ENCODE measurements at places on chromosomes 2 and 18.

DNA sequence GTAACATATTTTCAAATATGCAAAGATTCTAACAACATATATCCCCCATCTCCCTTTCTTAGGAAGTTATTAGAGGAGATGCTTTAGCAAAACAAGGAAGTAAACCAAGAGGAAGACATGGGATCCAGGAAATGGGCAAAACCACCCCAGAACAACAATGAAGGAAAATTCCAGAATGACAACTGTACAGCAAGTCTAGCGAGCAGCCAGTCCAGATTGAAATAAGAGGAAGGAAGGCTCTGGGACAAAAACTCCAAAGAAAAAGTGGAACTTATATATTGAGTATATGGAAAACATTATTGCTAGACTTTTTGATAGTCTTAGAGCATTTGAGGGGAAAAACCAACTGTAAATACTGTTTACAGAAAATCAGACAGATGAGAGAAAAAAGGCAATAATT, 2.9 kb upstream of the ARPC2 start:
- DNase-seq: no peak

GRCh38 chr2:175076272-175076671, 71.1 kb upstream of the CHN1 start:
- DNase-seq: no peak

DNA sequence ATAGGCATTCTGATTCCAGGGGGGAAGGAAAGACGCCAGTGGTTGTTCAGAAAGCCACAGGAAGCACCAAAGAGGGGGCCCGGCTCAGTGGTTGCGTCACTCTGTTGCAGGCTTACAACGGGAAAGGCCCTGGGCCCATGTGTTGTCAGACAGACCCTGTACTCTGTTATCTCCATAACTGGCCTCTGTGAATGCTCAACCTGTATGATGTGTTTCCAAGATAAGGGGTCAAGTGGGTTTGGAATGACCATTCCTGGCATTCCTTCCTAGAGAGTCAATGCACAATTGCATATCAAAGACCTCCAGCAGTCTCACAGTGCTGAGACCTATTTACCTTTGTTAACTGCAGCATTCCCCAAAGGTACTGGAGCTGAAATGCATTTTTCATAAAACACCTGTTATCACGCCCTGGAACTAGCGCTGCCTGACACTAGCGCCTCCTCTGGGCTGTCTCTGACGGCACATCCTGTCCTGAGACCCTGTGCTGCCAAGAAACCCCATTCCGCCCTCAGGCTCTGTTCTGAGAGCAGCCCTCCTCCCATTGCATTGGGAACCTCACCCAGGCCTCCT, 13.2 kb upstream of the LRRFIP1 start:
- no peak for DNase-seq

DNA sequence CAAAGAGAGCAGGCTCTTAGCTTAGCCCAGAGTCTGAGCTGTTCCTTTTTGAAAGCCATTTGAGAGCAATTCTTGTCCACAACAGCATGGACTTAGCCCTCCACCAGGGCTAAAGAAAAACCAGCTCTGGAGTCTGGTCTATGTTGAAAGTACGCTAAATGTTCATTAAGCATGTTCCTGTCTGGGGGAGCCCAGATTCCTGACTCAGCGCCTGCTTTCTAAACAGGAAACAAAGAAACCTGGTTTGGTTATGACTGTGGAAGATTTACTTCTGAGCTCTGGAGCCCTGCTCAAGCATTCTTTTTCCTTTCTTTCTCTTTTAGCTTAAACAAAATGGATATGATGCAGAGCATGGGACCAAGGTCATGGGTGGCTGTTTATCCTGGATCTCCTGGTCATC, 279.8 kb downstream of the RBM43 start:
- no peak for DNase-seq

- no peak for DNase-seq
These were observed 463 bp downstream of the PPP1CB start for GRCh38 chr2:28751956-28752630.

GRCh38 chr2:120692691-120693090, 43.0 kb upstream of the GLI2 start:
- DNase-seq: no peak

GRCh38 chr18:72456802-72457201, 87.3 kb downstream of the CBLN2 start:
- no peak for DNase-seq

DNA sequence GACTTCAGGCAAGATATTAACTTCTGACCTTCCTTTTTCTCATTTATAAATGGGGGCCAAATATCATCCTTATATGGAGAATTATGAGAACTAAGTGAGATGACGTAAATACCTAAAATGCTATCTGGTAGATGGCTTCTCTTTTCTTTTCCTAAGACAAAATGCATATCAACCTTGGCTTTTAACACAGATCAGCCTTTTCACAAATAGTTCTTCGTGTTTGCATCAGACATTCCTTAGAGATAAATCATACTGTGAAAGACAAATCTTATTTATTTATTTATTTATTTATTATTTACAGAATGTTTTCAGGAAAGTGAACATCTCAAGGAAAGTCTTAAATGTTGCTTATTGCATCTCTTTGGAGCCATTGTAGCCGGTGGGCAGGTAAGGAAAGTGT, 62.8 kb downstream of the NBEAL1 start:
- no peak for DNase-seq

GRCh38 chr18:6781142-6781714, 51.7 kb downstream of the ARHGAP28 start:
- DNase-seq: no peak

- DNase-seq: no peak
These were observed 90.3 kb downstream of the PTPN4 start for GRCh38 chr2:119849838-119850565.

DNA sequence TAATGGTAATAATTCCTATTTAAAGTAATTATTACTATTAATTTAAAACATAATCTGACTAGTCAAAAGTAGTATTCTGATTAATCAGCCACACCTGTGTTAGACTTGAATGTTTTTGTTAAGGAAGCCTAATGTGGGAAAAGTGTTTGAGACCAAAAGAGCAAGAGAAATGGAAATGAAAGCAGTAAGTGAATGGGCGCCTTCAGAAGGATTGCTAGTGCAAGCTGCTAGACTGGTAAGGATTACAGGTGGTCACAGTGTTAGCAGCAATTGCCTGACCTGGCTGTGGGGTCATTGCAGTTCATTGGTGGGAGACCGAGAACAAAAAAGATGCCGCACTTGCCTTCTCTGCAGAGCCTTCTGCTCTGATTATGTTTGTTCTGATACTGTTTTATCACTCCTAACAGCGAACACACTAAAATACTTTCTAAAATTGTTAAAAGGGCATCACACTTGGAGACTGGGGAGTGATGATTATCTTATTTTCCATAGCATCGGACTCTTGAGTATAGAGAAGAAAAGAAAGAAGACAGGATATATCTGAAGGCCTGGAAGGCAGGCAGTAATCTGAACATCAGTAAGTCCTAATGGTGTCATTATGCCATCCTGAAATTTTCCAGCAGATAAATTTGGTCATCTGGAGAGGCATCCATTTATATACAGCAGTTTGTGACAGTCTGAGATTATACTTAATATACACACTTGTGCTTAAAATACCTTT, 5.8 kb downstream of the SOCS6 start:
- DNase-seq: no peak

DNA sequence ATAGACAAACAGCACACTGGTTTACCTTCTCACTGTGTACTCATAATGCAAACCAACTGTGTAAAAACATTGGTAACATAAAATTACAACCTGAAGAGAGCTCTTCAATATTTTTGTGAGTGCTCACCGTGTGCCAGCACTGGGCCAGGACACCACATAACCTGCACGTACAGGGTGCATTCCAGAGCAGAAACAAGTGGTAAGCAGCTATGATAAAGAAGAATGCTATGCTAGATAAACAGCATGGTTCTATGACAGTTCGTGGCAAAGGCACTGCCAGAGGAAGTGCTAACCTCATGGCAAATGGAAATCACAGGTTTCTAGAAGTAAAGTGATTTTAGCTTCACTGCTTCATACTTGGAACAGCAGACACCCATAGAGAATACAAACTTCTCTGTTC, 343.5 kb downstream of the MTX2 start:
- DNase-seq: no peak

DNA sequence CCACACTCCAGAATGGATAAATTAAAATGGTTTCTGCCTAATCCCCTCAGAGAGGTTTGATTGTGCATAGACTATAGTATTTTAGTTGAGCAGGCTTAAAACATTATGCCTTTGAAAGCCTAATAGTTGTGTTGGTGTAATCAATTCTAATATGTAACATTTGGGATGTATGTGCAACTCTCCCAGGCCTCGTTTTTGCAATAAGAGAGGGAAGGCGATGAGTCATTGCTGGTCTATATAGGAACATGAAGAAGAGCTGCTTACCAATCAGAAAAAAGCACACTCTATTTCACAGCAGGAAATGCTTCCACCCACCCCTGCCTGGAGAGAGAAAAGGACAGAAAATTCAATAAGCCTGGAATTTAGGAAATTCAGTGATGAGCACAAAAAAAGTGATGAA, 1424.0 kb upstream of the PIK3C3 start:
- DNase-seq: no peak

DNA sequence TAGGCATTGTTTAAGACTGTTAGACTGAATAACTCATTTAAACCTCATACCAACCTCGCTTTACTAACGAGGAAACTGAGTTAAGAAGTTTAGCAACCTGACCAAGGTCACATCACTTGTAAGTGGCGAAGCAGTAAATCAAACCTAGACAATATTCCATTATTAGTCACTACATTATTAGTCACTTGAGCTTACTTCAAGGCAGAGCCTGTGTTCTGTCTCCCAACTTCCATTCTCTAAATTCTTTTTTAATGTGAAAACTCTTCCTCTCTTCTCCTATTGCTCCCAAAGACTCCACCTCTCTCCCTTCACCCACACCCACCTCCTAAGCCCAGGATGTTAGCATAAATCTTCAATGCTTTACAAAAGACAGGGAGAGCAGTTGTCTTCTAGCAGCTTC, 156.5 kb downstream of the ARL6IP6 start:
- DNase-seq: no peak

DNA sequence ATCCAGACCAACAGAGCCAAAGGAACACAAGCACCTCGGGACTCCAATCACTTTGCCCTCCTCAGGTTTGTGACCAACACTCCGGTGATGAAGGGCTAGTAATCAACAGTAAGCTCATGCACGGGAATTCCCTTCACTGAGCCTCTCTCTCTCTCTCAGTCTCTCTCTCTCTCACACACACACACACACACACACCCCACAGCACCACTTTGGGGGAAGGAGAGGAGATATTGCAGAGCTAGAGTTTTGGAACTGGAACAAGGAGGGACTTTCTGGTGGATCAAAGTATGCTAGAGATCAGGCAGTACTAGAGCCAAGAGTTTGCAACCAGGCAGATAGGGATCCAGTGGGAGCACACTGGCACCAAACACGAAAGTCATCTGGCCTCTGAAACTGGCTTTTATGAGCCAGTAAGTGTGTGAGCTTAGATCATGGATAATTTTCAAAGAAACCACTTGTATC, 98.7 kb downstream of the ANKRD44 start:
- DNase-seq: no peak

DNA sequence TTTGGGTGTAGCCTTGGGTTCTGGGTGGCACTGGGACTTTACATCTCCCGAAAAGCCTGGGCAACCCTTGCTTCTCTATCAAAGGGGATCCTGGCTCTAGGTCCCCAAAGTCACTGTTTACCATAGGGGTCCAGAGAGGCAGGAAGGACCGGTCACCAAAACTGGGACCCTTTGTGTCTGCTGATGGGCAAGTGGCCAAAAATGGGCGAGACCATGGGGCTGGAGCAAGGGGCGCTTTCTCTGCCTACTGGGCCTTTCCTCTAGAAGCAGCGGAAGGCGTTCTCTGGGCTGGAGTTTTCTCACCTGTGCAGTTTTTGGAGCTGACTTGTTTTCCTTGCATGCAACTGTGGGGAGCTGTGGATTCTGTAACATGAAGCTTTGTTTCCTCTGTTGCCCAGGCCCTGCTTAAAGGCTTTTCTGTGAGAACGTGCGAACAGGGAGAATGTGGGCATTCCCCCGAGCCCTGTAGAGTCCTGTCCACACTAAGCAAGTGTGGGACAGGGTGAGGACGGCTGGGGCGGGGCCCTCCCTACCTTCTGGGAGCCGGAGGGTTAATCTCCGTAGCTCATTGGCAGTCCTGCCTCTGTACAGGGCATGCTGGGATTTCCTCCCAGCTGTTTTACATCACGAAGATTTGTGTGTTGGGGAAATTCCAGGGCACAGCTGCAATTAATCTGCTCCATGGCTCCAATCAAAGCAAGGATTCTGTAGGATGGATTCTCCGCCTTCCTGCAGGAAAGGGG, 50.2 kb downstream of the TGOLN2 start:
- DNase-seq: no peak

GRCh38 chr18:49023938-49024803, 73.4 kb upstream of the SMAD7 start:
- DNase-seq: peak; percentile 29

- no peak for DNase-seq
These were observed 3.1 kb downstream of the FIGN start for GRCh38 chr2:163732727-163733126.

GRCh38 chr2:168439536-168439935, 16.5 kb upstream of the CERS6 start:
- DNase-seq: no peak

DNA sequence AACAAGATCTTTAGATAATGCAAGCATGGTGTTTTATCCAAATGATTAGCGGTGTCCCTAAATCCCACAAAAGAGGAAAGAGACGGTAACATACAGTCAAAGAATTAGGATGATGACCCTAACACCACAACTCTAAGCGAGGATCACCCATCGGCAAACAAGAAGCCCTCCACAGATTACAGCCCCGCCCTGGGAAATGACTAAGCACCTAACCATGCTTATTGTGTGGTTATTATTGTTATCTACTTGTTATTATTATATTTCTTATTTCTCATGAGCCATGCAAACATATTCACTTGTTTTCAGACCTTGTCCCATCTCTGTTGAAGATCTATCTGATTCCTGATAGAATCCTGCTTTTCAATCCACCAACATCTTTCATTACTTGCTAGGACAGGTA, 651.3 kb downstream of the NYAP2 start:
- no peak for DNase-seq

DNA sequence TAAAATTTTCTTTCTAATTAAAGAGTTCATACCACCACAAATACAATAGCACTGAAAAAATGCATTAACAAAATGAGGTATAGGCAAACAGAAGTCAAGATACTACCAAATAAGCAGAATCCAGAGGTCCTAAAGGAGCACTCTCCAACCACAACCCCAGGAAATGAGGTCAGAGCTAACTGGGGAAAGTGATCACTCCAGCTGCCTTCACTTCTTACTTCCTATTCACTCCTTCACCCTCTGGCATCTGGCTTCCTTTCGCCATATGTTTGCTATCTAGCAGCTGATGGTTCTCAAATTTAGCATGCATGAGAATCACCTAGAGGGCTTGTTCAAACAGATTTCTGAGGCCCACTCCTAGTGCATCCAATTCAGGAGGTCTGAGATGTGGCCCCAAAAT, 212.6 kb upstream of the ACVR2A start:
- no peak for DNase-seq

GRCh38 chr18:79867666-79868065, 69.9 kb downstream of the KCNG2 start:
- no peak for DNase-seq

GRCh38 chr2:120568975-120569268, 166.7 kb upstream of the GLI2 start:
- DNase-seq: no peak

GRCh38 chr18:8952769-8953760, 149.4 kb upstream of the NDUFV2 start:
- no peak for DNase-seq

GRCh38 chr2:106580241-106580640, 93.1 kb downstream of the CD8B2 start:
- no peak for DNase-seq

- DNase-seq: no peak
These were observed 43.0 kb downstream of the RAB27B start for GRCh38 chr18:54871231-54871630.

GRCh38 chr2:205076405-205076804, 531.1 kb downstream of the PARD3B start:
- no peak for DNase-seq

Data from NAMALWA (cell line).